Breast epithelium (tissue), 4 donors: ENCODE measurements at places on chromosomes 1 and 21. TPM values are rescaled to one million over a fixed set of nuclear protein-coding genes. Genes with fewer than 3 reads are reported as not detected.

- DNase-seq = peak; percentile 33
Observed at GRCh38 chr1:53519421-53519820, 60.2 kb downstream of the DMRTB1 start.

DNA sequence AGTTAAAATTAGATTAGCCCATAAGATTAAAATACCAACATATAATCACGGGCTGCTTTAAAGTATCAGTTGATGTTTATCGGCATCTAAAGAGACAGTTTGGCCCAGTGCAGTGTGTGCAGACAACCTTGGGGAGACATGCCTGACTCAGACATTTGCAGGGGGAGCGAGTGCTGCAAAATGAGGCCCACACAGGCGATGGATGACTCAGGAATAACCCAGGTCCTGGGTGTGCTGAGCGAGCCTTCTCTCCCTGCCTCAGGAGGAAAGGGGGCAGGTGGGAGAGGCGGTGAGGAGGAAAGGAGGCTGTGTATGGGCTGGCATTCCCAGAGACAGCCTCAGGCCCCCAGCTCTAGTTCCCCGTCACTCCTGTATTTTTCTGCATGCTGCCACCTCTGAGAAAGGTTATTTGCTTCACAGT, 9.0 kb downstream of the SLC9A1 start:
- no peak for DNase-seq

- DNase-seq = no peak
Observed at GRCh38 chr1:200909071-200909470, 14.4 kb downstream of the INAVA start.

DNA sequence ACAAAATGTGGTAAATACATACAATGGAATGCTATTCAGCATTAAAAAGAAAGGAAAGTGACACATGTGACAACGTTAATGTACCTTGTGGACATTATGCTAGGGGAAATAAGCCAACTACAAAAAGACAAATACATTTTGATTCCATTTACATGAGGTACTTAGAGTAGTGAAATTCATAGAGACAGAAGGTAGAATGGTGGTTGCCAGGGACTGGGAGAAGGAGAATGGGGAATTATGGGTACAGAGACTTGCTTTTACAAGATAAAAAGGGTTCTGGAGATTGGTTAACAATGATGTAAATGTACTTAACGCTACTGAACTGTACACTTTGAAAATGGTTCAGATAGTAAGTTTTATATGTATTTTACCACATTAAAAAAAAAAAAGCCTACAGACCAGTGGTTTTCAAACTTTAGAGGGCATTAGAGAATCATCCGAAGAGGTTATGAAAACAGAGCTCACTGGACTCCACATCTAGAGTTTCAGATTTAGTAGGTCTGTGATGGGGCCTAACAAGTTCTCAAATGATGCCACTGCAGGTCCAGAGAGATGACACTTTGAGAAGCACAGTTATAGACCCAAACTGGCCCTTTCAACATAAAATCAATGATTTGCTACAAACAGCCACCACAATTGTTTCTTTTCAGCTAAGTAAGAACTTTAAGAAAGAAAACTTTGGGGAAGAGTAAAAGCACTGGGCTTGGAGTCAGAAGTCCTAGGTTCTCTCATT, 9.6 kb upstream of the ADCY10 start:
- DNase-seq = no peak

Gene ADGRL2
- 74.7 TPM for total RNA-seq

- DNase-seq = no peak
Observed at GRCh38 chr1:225977937-225978748, 21.0 kb downstream of the SDE2 start.

DNA sequence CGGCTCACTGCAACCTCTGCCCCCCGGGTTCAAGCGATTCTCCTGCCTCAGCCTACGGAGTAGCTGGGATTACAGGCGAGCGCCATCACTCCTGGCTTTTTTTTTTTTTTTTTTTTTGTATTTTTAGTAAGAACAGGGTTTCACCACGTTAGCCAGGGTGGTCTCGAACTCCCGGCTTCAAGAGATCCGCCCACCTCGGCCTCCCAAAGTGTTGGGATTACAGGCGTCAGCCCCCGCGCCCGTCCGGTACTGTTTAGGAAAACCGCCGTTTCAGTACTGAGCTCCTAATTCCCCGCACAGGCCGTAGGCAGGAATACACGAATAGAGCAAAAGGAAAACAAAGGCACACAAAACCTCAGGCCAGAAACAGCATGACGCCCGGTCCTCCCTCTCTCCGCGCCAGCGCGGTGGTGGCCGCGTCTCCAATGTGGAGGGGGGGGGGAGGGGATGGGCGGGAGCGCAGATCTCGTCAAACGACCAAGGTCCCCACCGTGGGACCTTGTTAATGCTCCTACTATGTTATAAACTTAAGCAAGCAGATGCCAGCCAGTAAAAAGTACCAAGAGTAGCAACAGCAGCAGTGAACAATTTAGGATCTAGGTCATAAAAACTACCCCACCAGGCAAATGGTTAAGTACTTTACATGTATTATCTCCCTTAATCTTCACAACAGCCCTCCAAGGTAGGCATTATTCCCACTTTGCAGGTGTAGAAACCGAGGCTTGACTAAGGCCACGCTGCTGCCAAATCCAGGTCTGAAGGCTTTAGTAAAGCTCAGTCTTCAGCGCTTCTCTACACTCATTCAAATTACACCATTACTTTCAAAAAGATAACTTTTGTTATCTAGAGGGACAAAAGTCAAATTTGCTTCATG, 648 bp upstream of the ADAR start:
- DNase-seq = no peak

DNA sequence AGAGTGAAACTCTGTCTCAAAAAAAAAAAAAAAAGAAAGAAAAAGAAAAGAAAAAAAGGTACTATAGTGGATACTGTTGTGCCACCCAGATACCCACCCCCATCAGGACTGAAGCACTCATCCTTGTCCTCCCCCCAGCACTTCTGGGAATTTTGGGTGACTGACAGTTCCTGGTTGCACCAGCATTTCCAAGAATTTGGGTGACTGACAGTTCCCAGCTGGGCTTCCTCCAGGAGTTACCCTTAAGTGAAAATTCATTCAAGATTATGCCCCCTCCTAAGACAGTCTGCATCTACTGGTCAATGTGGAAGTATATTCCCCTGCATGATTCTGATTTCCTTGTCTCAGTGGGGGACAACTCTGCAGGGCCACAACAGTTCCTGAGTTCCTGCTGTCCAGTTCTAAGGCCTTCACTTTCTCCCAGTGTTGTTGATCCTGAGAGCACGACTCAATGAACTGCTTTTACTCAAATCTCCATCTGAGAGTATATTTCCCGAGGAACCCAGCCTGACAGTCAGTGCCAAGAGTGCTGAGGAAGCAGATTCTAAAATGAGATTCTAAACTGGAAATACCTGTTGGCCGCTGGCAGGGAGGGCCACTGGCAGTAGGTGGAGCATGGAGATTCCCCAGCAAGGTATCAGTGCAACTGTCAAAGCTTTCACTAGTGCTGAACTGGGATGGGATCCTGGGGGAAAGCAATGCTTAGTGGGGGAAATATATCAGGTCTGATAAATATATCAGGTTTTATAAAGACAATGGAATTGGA, 18.5 kb downstream of the RIIAD1 start:
- peak; percentile 83 for DNase-seq

DNA sequence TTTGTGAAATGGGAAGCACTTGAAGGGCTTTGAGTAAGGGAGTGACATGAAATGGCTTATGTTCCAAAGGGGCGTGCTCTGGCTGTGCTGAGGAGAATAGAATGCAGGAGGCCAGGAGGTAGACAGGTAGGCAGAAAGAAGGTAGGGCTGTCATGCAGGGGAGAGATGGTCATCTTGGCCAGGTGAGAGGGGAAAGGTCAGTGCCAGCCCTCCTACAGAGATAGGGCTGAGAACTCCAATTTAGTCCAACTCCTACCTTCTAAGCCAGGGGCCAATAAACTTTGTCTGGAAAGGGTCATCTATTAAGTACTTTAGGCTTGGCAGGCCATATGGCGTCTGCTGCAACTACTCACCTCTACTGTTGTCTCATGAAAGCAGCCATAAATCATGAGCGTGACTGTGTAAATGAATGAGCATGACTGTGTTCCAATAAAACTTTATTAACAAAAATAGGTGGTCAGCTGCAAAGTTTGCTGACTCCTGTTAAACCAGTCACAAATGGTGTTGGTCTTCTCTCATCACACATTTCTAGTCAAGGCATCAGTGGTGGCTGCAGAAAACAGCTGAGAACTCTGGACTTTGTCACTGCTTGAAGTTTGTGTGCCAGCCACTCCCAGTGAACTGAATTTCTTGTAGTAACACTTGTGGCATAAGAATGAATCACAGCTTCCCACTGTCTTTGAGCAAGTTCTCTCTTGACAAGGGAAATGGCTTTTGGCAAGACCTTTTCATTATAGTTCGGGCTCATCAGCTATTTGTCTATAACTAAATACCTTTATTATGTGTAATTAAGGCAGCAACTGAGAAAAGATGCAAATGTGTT, 32.0 kb upstream of the CD2 start:
- DNase-seq = no peak

- DNase-seq = no peak
Observed at GRCh38 chr21:18368205-18368604, 35.4 kb downstream of the TMPRSS15 start.

GRCh38 chr1:223033658-223034057, 109.4 kb downstream of the TLR5 start:
- no peak for DNase-seq

Gene KPRP
- total RNA-seq = not detected

Gene TAF1A
- total RNA-seq = 6.9 TPM

Gene OR10Z1
- total RNA-seq = not detected

GRCh38 chr1:101388904-101389546, 152.2 kb downstream of the S1PR1 start:
- DNase-seq = no peak

- DNase-seq = no peak
Observed at GRCh38 chr21:27346041-27346448, 379.2 kb upstream of the ADAMTS5 start.

- DNase-seq = no peak
Observed at GRCh38 chr1:31642897-31643296, 1.8 kb downstream of the PEF1 start.

Gene CYP2J2
- 0.16 TPM for total RNA-seq

- DNase-seq = peak; percentile 33
Observed at GRCh38 chr1:226125831-226126230, 60.7 kb downstream of the ACBD3 start.

GRCh38 chr1:5597171-5597850, 394.9 kb downstream of the NPHP4 start:
- no peak for DNase-seq

DNA sequence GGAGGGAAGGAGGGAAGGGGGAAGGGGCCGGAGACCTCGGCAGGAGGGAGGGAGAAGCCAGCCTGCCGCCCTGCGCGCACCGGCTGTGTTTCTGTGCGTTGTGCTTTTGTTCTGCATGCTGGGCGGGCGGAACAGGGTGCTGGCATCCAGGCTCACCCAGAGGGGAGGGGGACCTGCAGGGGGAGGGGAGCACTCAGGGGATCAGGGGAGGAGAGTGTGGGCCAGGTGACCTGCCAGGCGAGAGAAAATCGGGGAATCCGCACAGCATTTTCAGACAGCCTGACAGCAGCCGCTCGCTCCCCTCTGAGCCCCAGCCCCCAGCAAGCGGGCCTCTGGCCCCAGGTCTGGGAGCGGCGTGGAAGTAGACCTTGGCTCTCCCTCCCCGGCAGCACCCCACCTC, 54.7 kb downstream of the RIPK4 start:
- DNase-seq = no peak

Gene SDHB
- total RNA-seq = 97.7 TPM

Gene S100A7
- total RNA-seq = not detected

DNA sequence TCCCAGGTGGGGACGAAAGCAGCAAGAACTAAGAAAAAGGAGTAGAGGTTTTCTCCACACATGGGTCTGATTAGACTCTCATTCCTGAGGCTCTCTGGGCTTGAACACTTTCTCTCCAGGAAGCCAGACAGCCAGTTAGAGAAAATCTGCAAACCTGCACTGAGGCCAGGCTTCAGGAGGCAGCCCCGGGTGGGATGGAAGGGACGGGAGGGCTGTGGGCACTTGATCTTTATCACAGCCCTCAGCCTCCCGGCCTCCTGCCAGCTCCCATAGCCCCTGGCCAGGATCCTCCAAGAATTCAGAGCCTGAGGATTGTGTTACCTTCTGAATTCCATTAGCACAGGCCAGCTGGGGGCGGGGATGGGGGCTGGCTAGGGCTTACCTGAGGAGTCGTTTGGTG, 40.1 kb downstream of the SERTAD4 start:
- DNase-seq = no peak

Gene OR10J1
- total RNA-seq = not detected

GRCh38 chr1:14082331-14082730, 382.3 kb downstream of the PRDM2 start:
- DNase-seq = no peak

DNA sequence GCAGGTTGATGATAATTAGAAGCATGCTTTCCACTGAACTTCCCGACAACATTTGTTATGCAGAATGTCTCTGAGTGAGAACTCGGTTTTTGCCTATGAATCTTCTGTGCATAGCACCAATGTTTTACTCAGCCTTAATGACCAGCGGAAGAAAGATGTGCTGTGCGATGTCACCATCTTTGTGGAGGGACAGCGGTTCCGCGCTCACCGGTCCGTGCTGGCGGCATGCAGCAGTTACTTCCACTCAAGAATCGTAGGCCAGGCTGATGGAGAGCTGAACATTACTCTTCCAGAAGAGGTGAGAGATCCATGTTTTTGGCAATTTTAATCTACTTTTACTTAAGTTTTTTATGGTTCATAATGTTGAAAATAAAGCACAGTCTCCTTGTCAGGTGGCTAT, 22.5 kb downstream of the BACH1 start:
- no peak for DNase-seq

Gene GUCA2A
- total RNA-seq = 8.8 TPM

DNA sequence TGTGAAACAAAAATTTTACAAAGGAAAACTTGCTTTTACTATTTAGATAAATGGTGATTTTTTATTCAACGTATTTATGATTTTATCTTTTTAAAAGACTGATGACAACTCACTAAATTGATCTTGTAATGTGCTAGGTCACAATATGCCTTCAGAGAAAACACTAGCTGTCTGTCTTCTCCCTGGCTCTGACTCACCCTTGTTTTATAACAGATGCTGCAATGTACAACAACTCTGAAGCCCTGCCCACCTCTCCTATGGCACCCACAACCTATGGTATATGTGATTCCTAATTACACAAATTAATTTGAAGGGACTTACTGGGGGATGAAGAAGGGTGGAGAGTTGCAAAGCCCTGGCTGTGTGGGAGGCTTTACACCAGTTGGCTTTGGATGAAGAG, 24.7 kb upstream of the HSD17B7 start:
- no peak for DNase-seq

Gene PDC
- not detected for total RNA-seq

DNA sequence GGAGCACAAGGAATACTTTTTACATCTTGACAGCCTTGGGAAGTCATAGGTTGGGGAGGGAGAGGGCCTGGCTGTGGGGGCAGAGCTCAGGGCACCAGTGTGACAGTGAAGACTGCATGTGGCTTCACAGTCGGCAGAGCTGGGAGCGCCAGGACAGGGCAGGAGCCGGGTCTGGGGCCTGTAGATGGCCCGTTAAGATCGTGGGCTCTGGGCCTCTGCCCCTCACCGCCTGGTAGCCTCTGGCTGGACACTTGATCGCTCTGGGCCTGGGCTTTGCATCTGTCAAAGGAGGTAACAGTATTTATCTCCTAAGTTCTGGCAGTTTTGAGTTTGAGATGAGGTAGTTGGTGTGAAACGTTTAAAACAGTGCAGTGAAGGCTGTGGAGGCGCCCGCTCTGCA, 4.8 kb downstream of the SLX9 start:
- no peak for DNase-seq

- no peak for DNase-seq
Observed at GRCh38 chr21:42042651-42043050, 28.5 kb upstream of the UMODL1 start.

Gene BACE2
- 67.5 TPM for total RNA-seq
